ENCODE measurements at places on chromosomes 6 and 20.

GRCh38 chr20:18702736-18703135 lies 110.8 kb upstream of the SCP2D1 start:
- DNase-seq: no peak

- DNase-seq: no peak
Observed at GRCh38 chr6:37140145-37140544, 29.8 kb upstream of the PIM1 start.

DNA sequence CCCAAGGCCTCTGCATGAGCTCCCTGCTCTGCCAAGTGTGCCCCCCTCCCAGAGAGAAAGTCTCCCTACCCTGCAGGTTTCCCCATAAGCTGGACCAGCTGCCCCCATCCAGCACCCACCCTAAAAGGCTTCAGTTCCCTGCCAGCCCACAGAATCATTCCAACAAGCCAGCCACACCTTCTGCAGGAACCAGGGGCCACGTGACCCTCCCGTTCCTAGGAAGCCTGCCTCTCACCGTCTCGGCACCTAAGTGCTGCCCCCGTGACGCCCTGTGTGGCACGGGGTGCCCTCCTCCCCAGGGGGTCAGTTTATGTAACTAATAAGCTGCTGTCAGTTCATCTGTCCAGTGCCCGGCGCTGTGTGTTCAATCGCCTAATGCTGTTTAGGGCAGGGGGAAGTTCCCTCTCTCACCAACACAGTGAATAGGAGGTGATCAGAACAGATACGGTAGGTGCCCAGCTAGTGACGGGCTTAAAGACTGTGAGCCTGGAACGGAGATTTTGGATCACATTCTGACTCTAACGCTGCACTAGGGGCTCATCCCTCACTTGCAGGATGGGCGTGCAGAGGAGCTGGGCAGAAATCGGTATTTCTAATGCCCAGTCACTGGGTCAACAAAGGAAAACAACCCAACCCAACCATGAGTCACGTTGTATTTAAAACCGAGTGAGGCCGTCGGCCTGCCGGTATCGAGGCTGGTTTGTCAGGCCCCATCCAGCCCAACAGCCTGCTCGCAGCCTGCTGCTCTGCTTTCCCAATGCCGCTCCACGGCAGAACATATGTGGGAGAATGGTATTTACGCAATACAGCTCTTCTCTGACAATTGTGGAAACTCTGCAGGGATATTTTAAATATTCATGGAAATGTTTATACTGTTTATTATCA lies 56.0 kb downstream of the RAMACL start:
- DNase-seq: no peak

GRCh38 chr6:169153401-169153800 lies 100.2 kb downstream of the THBS2 start:
- no peak for DNase-seq

GRCh38 chr20:45289942-45290676 lies 16.5 kb upstream of the RBPJL start:
- no peak for DNase-seq

DNA sequence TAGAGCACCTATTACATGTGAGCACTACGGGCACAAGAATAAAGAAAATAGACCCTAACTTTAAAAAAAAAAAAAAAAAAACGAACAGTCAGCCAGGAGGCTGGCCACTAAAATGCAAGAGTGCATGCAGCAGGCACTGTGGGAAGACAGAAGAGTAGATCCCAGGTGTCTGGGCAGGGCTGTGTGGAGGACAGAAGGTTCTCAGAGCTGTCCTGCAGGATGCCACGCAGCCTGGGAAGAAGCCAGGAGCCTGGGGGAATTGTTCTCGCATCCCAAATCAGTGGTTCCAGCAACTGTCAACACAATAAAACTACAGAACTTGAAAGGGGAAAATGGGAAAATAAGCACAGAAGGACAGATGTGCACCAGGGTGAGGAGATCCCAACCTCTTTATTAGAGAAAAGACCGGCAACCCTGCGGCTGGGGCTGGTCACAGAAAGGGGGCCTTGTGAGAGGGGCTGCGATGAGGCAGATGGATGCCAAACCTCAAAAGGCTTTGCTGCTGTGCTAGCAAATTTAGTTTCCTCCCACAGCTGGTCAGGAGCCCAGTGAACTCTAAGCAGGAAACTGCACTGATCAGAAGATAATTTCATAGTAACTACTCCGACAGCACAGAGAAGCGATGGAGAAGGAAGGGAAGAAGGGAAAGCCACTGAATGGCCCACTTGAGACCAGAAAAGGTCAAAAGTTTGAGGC lies 30.9 kb downstream of the MAP3K5 start:
- DNase-seq: no peak

DNA sequence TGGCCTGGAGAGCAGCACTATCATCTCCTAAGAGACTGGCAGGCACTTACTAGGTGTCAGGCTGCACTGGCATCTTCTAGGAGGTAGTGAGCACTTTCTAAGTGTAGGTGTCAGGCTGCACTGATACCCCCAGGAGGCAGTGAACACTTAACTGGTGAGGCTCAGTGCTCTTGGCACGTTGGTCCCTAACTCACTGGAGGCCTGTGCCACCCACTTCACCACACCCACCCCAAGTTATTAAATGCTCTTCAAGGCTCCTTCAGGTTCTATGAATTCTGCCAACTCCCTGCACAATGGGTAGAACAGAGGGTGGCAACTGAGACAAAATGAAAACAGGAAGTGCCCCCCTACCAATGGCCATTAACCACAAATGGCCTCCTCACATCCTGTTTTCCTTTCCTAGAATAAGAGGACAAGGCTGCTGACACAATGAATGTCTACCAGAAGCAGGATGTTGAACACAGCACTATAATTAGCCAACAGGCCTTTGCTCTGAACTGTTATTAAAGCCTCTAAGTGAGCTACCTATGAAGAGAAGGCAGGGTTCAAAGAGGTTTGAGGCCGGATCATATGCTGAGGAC lies 29.4 kb downstream of the NCOA5 start:
- DNase-seq: no peak

DNA sequence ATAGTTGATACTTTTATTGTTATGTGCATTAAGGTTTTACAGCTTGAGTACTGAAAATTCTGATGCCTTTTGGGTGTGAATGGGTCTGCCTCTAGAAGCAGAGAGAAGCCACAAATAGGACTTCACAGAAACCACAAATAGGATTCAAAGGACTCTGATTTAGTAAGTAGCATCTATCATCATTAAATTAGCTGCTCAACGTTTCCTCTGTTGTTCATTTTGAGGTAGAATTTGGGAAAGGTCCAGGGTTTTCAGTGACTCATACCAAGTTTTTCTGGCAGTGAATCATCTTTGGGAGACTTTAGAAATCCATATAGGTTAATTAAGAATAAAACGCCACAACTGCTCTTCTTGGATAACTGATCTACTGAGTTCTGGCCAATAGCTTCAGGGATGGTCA lies 105.1 kb downstream of the PHF3 start:
- DNase-seq: no peak

DNA sequence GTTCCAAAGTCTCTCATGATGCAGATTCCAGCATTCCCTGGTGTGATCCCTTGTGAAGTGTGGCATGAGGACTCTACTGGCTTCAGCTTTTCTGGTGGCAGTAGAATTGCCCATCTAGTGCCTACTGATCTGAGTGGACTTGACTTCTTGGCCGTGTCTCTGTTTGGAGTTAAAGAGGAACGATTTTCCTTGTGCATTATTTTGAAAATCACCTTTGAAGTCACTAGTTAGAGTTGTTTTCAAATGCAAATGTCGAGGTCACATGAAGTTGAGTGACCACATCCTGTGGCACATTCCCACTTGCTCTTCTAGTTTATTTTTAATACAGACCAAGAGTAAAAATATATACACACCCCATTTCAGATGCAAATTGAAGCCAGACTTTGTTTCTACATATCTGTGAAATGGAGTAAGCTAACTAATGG lies 270.7 kb upstream of the TAB2 start:
- no peak for DNase-seq

DNA sequence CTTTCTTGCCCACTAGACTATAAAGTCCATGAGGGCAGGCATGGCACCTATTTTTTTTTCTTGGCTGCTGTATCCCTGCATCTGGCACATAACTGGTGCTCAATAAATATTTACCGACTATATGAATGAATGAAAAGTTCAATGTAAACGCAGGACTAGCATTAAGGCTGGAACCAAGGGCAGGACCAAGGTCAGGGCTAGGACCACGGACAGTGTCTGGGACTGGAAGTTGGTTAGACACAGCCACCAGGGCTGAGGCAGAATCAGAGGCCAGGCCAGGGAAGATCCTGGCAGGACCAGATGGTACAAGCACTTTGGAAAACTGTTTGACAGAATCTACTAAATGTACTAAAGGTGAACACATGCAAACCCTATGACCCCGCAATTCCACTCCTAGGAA lies 3.7 kb downstream of the TNXB start:
- no peak for DNase-seq
